ENCODE measurements at places on chromosomes 11 and 22.
A peak's percentile ranks its signal among the peaks of the same experiment; 100 is the strongest.

DNA sequence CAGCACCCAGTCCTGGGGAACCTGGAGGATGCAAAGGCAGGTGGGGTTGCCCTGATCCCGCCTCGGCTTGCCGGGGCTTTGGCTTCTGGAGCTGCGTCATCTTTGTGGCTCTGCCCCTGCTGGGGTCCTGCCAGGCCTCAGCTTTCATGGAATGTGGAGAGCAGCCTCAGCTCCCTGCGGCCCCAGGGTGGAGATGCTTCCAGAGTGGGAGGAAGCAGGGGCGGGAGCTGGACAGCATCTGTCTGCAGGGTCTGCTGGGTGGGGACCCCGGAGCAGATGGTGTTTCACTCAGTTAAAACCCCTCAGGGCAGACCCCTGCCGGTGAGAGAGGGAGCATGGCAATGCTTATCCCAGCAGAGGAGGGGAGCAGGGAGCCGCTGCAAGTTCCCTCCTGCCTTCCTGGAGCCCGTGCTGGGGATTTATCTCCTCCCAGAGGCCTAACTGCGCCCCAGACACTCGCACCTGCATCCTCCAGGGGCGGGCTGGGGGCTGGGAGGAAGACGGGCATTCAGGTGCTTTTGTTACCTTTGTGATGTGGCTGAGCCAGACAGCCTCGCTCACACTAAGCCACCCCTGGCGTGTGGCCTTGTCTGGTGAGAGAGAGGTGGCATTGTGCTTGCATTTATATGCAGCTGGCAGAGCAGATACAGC is 15.7 kb downstream of the GRIK4 start:
- DNase-seq: no peak

- no peak for DNase-seq
Measured at GRCh38 chr22:37340331-37341262, 58.3 kb downstream of the CYTH4 start.

- no peak for DNase-seq
Measured at GRCh38 chr11:79960461-79960860, 519.6 kb upstream of the TENM4 start.

DNA sequence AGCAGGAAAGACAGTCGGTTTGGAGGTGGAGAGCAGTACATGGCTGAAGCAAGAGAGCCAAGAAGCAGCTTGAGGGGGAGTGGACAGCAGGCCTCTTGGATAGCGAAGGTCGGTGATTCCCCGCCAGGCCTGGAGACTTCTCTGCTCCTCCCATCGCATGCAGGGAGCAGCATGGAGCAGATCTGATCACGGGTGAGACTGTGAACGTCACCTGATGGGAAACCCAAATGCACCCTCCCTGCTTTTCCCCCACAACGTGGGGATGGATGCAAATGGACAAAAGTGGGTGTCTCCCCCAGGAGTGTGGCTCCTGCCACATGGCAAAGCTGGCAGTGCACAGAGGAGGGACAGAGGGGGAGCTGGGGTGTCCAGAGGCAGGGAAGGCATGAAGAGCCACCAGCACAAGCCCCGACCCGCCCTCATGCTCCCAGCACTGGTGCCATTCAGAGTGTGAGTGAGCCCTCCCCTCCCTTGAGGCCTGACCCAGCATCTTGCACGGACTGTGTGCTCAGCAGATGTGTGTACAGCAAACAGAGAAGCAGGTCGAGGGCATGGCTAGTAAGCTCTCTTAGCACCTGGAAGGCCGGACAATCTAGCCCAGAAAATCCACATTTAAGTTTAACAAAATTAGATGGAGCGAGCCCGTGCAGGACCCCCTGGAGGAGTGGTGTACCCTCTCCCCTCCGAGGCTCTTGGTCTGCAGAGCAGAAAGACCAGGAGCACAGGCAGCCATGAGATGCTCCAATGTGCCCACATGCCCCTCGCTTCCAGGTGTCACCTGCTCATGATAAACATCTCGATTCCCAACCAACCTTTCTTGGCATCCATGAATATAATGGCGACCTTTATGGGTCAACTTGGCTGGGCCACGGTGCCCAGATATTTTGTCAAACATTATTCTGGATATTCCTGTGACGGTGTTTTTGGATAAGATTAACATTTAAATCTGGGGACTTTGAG is 661.7 kb downstream of the TBC1D22A start:
- no peak for DNase-seq

DNA sequence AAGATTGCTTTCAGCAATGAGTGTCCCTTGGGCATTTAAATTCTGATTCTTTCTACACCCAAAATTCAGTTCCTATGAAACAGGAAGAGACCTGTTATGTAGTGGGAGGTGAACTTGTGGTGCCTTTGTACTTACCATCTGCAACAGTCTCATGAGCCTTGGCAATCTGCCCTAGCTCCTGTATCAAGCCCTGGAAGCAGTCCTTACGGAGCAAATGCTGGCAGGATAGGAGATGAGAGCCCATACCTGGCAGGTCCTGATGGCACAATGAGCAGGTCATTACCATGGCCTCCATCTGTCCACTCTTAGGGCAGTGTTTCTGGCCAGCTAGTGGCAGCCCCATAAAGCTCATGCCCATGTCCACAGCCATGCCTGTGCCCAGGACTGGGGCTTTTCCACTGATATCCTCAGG is 10.8 kb downstream of the TRIM66 start:
- DNase-seq: no peak

GRCh38 chr22:37910890-37911672 is 5.0 kb downstream of the MICALL1 start:
- no peak for DNase-seq

DNA sequence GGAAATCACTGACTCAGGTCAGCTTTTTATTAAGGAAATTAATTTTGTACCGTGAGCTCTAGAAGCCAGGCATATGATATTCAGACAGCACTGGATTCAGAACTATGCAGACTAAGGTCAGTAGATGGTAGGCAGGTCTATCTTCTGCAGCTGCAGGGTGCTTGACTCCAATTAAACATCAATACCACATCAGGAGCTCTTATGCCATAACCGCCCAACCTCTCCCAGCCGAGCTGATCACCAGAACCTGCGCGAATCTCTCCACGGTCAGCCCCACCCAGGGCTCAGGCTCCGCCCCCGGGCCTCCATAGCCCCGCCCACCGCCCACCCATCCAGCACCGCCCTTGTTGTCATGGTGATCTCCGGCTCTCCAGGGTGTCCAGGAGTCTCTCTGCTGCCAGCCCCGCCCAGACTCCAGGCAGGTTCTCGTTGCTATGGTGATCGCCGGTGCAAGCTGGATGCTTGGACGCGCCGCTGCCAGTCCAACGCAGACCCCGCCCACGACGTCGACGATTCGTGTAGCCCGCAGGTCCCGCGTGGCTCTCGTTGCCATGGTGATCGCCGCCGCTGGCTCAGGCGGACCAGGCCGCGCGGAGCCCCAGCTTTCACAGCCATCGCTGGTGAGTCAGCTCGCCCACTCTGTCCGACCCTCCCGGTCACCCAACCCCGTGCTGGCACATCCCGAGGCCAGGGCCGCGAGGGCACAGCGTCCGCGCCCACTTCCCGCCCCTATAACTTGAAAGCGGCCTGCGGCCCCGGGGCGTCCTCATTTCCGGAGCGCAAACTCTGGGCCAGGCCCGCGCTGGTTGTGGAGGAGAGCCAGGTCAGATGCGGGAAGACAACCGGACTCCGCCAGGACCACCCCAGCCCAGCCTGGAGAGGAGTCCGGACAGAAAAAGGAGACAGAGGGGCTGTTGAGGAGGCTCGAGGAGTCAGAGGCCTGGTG is at the start of gene RAB36:
RAB36 (plus strand) TSS at position 546 of the 946 bp plus-strand sequence. CDS start 1,140 bp downstream, outside the sequence.
- peak; percentile 74 for DNase-seq

Data from stimulated activated CD4-positive, alpha-beta T cell treated with anti-CD3 and anti-CD28 coated beads, Interleukin-4, amount 100 ng/mL, for 48 hours (primary cell).